Endodermal cell (in vitro differentiated cells): ENCODE measurements at places on chromosomes 11 and 22. TPM values are rescaled to one million over a fixed set of nuclear protein-coding genes. Genes with fewer than 3 reads are reported as not detected.

- H3K27me3 ChIP-seq, result no peaks in the 10 kb centered on the region
- no peak overlapping the region for H3K27ac ChIP-seq
- no peak for DNase-seq
Measured at GRCh38 chr11:129655247-129655832, 160.3 kb upstream of the TMEM45B start.

DNA sequence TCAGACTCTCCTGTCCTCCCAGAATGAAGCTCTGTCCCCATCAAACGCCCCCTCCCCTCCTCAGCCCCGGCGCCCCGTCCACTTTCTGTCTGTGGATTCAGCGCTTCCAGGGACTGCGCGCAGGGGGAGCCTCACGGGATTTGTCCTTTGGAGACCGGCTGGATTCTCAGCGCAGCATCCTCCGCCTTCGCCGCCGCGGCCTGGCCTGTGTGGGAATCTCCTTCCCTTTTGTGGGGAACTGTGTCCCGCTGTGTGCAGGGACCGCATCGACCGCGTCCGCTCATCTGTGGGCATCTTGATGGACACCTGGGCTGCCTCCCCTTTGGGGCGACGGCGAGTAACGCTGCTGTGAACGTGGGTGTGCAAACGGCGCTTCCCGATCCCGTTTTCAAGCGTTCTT lies 1.1 kb upstream of the SCT start:
- peak; percentile 55 for DNase-seq
- no peaks in the 10 kb centered on the region for H3K4me1 ChIP-seq
- H3K4me3 ChIP-seq, result no peak overlapping the region
- no peaks in the 10 kb centered on the region for H3K36me3 ChIP-seq
- no peak overlapping the region for H3K27ac ChIP-seq

RFPL2 gene
- 1.8 to 2.9 TPM (median 2.1 TPM) in 3 replicates for total RNA-seq

P2RX6 gene
- total RNA-seq, result 0.47 and 0.73 TPM in 2 replicates

DNA sequence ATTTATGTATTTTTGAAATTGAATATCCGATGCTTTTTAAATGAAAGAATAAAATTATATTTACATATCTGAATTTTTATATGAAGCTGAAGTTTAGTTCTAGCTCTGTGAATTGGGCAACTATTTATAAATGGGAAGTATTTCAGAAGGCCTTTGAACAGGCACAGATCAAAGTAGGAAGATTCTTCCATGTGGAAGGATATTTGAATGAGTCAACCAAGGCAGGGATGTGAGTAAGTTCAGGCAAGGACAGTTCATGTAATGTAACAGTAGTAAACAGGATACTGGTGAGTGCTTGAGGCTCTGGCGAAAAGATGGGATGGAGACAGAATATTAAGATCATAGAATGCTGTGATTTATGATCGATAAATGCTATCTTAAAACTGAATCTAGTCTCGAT lies 417.8 kb upstream of the CCDC179 start:
- H3K27ac ChIP-seq, result no peak overlapping the region
- no peaks in the 10 kb centered on the region for H3K27me3 ChIP-seq
- H3K4me1 ChIP-seq, result no peaks in the 10 kb centered on the region
- DNase-seq, result no peak
- H3K4me3 ChIP-seq, result no peak overlapping the region
- no peaks in the 10 kb centered on the region for H3K36me3 ChIP-seq

GRCh38 chr11:70360211-70360610 lies 38.1 kb upstream of the CTTN start:
- H3K27ac ChIP-seq, result no peak overlapping the region
- peak; percentile 17 for DNase-seq
- no peaks in the 10 kb centered on the region for H3K27me3 ChIP-seq
- peaks cover 99% of the 10 kb centered on the region for H3K36me3 ChIP-seq
- H3K4me1 ChIP-seq, result no peaks in the 10 kb centered on the region

- H3K4me3 ChIP-seq, result no peak overlapping the region
- no peak for DNase-seq
- peaks cover 4% of the 10 kb centered on the region for H3K4me1 ChIP-seq
- H3K27me3 ChIP-seq, result no peaks in the 10 kb centered on the region
Measured at GRCh38 chr22:37485395-37486223, 575 bp downstream of the MFNG start.

GRCh38 chr11:61895718-61896059 lies 4.3 kb upstream of the FADS3 start:
- no peak overlapping the region for H3K27ac ChIP-seq
- H3K4me3 ChIP-seq, result no peak overlapping the region
- peaks cover 15% of the 10 kb centered on the region for H3K27me3 ChIP-seq
- no peaks in the 10 kb centered on the region for H3K4me1 ChIP-seq

GRCh38 chr22:46108564-46109473 lies 41.5 kb upstream of the PPARA start:
- H3K36me3 ChIP-seq, result no peaks in the 10 kb centered on the region
- DNase-seq, result peak; percentile 84
- H3K27ac ChIP-seq, result no peak overlapping the region
- H3K4me3 ChIP-seq, result no peak overlapping the region

- H3K27me3 ChIP-seq, result no peaks in the 10 kb centered on the region
- H3K4me1 ChIP-seq, result peaks cover 4% of the 10 kb centered on the region
- peaks cover 67% of the 10 kb centered on the region for H3K36me3 ChIP-seq
Measured at GRCh38 chr11:75287579-75287978, 47.0 kb downstream of the TPBGL start.

ZC3H12C gene
- 3.6 and 5.6 TPM in 2 replicates for total RNA-seq

- H3K4me1 ChIP-seq, result no peaks in the 10 kb centered on the region
- H3K27me3 ChIP-seq, result no peaks in the 10 kb centered on the region
- no peak overlapping the region for H3K27ac ChIP-seq
- H3K4me3 ChIP-seq, result no peak overlapping the region
Measured at GRCh38 chr11:85385547-85385946, 241.6 kb downstream of the DLG2 start.

NFAM1 gene
- 1.1 to 1.5 TPM (median 1.2 TPM) in 3 replicates for total RNA-seq

DNA sequence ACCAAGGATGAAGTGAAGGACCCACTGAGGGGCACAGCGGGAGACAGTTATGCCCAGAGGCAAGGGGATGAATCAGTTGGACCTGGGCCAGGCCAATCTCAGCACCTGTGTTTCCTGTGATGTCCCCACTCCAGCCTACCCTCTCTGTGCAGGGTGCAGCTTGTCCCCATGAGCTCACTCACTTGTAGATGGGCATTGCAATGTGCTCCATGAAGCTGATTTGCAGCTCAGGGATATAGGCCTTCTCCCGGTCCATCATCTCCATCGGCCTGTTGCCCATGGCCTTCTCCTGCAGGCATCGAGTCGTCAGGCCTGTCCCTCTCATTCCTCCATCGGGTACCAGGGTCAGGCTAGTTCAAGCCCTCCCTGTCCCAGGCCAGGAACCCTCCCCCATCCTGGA lies 96.2 kb downstream of the PDE2A start:
- no peaks in the 10 kb centered on the region for H3K4me1 ChIP-seq
- peak; percentile 10 for DNase-seq
- H3K4me3 ChIP-seq, result no peak overlapping the region
- H3K27ac ChIP-seq, result no peak overlapping the region
- H3K27me3 ChIP-seq, result peaks cover 15% of the 10 kb centered on the region

DNA sequence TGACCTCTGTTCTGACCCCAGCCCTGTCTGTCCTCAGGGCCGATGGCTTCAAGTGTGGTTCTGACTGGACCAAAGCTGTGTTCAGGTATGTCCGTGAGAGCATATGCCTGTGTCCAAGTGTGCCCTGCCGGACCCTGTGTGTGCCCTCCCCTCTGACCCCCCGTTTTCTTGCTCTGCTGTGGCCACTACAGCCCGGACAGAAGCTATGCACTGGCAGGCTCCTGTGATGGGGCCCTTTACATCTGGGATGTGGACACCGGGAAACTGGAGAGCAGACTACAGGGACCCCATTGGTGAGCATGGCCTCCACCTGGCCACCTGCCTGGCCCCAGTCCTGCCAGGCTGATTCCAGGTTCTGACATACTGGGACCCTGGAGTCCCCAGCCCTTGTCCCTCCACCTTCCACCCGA lies 14.5 kb downstream of the ATG16L2 start:
- no peak overlapping the region for H3K4me3 ChIP-seq
- H3K27me3 ChIP-seq, result no peaks in the 10 kb centered on the region
- DNase-seq, result no peak
- no peaks in the 10 kb centered on the region for H3K36me3 ChIP-seq
- H3K27ac ChIP-seq, result no peak overlapping the region
- no peaks in the 10 kb centered on the region for H3K4me1 ChIP-seq

DNA sequence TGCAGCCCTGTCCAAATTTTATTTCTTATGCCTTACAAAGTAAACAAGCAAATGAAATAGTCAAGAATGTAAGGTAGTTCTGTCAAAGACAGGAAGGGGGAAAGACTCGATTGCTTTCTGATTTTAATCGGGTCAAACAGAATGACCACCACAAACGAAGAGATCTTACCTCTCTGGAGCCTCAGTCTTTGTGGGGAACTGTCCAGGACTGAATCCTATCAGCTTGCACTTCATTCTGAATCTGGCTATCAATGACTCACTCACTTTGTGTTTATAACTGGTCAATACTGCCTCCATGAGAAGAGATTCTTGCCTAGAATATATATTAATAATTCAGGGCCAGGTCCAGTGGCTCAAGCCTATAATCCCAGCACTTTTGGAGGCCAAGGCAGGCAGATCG lies 17.2 kb downstream of the MSANTD2 start:
- no peak for DNase-seq
- H3K4me3 ChIP-seq, result no peak overlapping the region
- H3K4me1 ChIP-seq, result no peaks in the 10 kb centered on the region
- H3K27ac ChIP-seq, result no peak overlapping the region

CD44 gene
- 0.50 to 1.2 TPM (median 1.1 TPM) in 3 replicates for total RNA-seq

- DNase-seq, result no peak
- no peak overlapping the region for H3K27ac ChIP-seq
- no peaks in the 10 kb centered on the region for H3K4me1 ChIP-seq
- peaks cover 12% of the 10 kb centered on the region for H3K27me3 ChIP-seq
- no peaks in the 10 kb centered on the region for H3K36me3 ChIP-seq
Measured at GRCh38 chr11:65894034-65894591, 3.6 kb downstream of the CCDC85B start.

- no peak overlapping the region for H3K27ac ChIP-seq
- H3K4me3 ChIP-seq, result no peak overlapping the region
- no peaks in the 10 kb centered on the region for H3K4me1 ChIP-seq
Measured at GRCh38 chr11:29773656-29774264, 243.1 kb downstream of the KCNA4 start.

MFRP gene
- not detected in 3 replicates for total RNA-seq

KCNQ1OT1 gene
- total RNA-seq, result 5.2 to 5.5 TPM (median 5.4 TPM) in 3 replicates

- no peak for DNase-seq
- H3K4me3 ChIP-seq, result no peak overlapping the region
- no peak overlapping the region for H3K27ac ChIP-seq
- peaks cover 8% of the 10 kb centered on the region for H3K4me1 ChIP-seq
Measured at GRCh38 chr22:29308791-29309262, 2.4 kb downstream of the GAS2L1 start.

GRCh38 chr11:59862252-59862651 lies 4.0 kb downstream of the TCN1 start:
- no peaks in the 10 kb centered on the region for H3K36me3 ChIP-seq
- H3K27me3 ChIP-seq, result no peaks in the 10 kb centered on the region
- no peak for DNase-seq
- no peaks in the 10 kb centered on the region for H3K4me1 ChIP-seq

MIF gene
- 722 and 753 TPM in 2 replicates for total RNA-seq

- H3K4me1 ChIP-seq, result no peaks in the 10 kb centered on the region
- no peaks in the 10 kb centered on the region for H3K36me3 ChIP-seq
- no peak for DNase-seq
- H3K27me3 ChIP-seq, result no peaks in the 10 kb centered on the region
- no peak overlapping the region for H3K27ac ChIP-seq
- no peak overlapping the region for H3K4me3 ChIP-seq
Measured at GRCh38 chr11:110580571-110580970, 131.7 kb downstream of the ARHGAP20 start.

CFAP300 gene
- total RNA-seq, result 3.5 to 5.2 TPM (median 3.6 TPM) in 3 replicates

RPLP2 gene
- 2,020 and 2,041 TPM in 2 replicates for total RNA-seq

- H3K4me3 ChIP-seq, result no peak overlapping the region
- no peak overlapping the region for H3K27ac ChIP-seq
- peaks cover 25% of the 10 kb centered on the region for H3K27me3 ChIP-seq
- H3K4me1 ChIP-seq, result no peaks in the 10 kb centered on the region
- DNase-seq, result peak; percentile 57
- no peaks in the 10 kb centered on the region for H3K36me3 ChIP-seq
Measured at GRCh38 chr11:111531687-111532364, 8.7 kb upstream of the LAYN start.

DNA sequence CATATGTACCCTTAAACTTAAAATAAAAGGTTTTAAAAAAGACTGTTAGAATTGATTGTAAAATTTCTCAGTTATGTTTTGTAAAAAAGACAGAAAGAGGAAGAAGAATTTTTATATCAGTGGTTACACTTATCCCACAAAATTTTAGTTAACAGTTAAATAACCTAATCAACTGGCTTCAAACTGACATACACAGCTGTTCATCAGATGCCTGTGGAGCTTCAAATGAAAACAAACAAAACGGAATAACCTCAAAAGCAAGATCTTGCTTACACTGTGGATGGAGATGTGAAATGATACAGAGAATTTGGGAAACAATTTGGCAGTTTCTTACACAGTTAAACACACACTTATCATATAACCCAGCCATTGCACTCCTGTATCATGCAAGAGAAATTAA lies 521.0 kb downstream of the ETS1 start:
- no peak for DNase-seq
- H3K27me3 ChIP-seq, result no peaks in the 10 kb centered on the region
- H3K4me1 ChIP-seq, result peaks cover 3% of the 10 kb centered on the region
- H3K4me3 ChIP-seq, result no peak overlapping the region
- H3K36me3 ChIP-seq, result no peaks in the 10 kb centered on the region
- H3K27ac ChIP-seq, result no peak overlapping the region

- peak overlapping the region; percentile 26 for H3K27ac ChIP-seq
- DNase-seq, result peak; percentile 53
- no peaks in the 10 kb centered on the region for H3K4me1 ChIP-seq
- H3K4me3 ChIP-seq, result no peak overlapping the region
- no peaks in the 10 kb centered on the region for H3K27me3 ChIP-seq
Measured at GRCh38 chr11:125154378-125155099, 10.0 kb upstream of the PKNOX2 start.

- no peak for DNase-seq
- no peak overlapping the region for H3K27ac ChIP-seq
- H3K4me3 ChIP-seq, result no peak overlapping the region
- H3K4me1 ChIP-seq, result no peaks in the 10 kb centered on the region
- H3K27me3 ChIP-seq, result no peaks in the 10 kb centered on the region
Measured at GRCh38 chr22:48811885-48812284, 1015.8 kb downstream of the BRD1 start.

TRPM5 gene
- 0.11 TPM in 1 of 2 replicates, not detected in the other for total RNA-seq

- peaks cover 5% of the 10 kb centered on the region for H3K4me1 ChIP-seq
- no peak overlapping the region for H3K27ac ChIP-seq
- no peak overlapping the region for H3K4me3 ChIP-seq
- H3K36me3 ChIP-seq, result peaks cover 42% of the 10 kb centered on the region
Measured at GRCh38 chr11:69076129-69076791, 27.5 kb downstream of the TPCN2 start.
